Activated CD8-positive, alpha-beta memory T cell treated with anti-CD3 and anti-CD28 coated beads for 48 hours (primary cell): ENCODE measurements at places on chromosomes 2 and 18.

DNA sequence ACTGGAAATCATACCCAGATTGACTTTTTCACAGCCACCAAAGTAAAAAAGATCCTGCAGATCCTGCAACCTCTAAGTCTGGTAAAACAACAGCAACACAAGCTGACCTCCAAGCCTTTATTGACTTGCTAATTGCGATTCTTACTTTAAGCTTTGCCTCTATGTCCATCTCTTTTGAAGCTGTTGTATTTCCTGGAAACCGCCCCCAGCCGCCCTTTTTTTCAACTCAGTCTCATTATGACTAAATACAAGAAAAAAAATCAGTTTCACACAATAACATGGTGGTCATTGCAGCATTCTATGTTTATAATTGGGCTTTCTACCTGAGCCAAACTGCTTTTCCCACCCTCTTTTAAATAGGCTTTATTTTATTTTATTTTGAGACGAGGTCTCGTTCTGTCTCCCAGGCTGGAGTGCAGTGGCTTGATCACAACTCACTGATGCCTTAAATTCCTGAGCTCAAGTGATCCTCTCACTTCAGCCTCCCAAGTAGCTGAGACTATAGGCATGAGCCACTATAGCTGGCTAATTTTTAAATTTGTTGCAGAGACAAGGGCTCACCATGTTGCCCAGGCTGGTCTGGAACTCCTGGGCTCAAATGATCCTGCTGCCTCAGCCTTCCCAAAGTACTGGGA, 76.2 kb downstream of the MOGAT1 start:
- DNase-seq, result no peak

DNA sequence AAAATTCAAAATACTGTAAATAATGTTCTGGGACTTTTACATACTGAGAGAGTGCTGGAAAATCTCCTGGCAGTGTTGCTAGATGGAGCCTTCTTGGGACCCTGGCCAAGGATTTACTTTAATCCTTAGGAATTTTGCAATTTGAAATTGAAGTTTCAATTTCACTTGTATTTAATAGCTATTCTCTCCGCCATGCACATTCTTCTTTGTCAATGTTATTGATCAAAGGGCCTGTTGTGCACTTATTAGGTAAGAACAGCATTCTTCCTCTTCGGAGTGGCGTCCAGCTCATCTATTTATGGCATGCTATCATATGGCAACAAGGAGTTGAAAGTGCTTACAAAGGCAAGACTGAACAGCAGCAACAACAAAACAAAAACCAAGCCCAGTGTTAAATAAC, 40.1 kb upstream of the SOS1 start:
- DNase-seq, result no peak

DNA sequence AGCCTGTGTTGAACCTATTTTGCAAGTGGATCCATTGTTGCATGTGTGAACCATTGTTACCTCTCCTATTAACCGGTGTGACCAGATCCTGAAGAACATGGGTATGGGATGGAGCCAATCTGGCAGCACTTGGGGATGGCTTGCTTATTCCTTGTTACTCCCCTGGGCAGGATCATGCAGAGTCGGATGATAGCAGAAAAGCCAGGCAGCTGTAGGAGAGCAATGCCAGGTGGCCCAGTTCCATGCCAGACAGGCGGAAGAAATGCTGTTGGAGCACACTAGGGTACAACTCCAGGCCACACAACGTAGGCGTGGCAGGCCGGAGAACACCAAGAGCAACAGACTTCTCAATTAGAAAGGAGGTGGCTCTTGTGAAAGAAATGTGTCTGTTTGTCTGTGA, 16.3 kb upstream of the MYO1B start:
- DNase-seq, result no peak

- DNase-seq, result no peak
Measured at GRCh38 chr2:18435426-18436037, 124.9 kb downstream of the RDH14 start.

GRCh38 chr2:238974081-238974480, 126.2 kb downstream of the TWIST2 start:
- DNase-seq, result no peak

- no peak for DNase-seq
Measured at GRCh38 chr2:237662671-237663093, 35.3 kb downstream of the LRRFIP1 start.

DNA sequence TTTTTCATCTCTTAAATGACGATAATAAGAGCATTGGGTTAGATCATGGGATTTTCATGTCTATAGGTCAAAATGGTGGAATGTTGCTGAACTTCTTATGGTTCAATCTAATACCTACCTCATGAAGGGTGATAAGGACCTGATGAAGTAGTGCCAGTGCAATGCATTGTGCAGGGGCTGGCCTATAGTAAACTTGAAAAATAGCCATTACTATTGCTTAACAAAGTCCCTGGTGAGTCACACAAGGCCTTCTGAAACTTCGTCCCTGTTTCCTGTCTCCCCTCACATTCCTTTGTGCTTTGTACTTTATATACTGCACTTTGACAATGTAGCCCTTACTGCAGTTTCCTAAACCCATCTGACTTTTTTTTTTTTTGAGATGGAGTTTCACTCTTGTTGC, 515.9 kb downstream of the SLC4A3 start:
- DNase-seq, result no peak

DNA sequence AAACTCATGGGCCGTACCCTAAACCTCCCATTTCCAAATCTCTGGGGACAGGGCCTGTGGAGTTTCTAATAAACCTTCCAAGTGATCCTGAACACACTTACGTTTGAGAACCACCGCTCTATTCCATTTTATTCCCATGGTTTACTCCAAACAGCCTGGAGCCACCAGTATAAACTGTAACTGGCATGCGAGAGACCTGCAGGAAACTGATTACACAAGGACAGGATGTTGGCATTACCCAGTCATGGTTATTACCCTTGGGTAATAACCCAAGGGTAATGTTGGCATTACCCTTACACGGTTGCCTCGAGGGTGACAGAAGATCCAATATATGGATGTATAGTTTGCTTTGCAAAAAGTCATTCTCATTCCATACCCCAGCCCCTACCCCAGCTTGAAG, 37.0 kb upstream of the YPEL5 start:
- no peak for DNase-seq
